Fibroblast of pulmonary artery (primary cell): ENCODE measurements at places on chromosomes 13 and 19.
A peak's percentile ranks its signal among the peaks of the same experiment; 100 is the strongest.

DNA sequence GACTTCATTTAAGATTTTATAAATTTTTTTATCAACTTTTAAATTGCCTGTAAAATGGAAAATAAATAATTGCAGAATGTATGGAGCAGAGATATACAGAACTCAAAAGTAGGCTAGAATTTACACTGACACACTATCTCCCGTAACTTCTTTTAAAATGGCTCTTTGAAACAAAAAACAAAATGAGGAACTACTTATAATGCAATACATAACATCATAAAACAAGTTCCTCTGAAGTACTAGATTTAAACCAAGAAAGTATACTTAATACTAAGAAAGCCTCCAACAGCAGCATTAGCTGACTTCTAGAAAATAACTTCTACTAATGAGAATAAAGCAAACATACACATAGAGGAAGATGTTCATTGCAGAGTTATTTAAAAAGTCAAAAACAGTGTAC lies 17.0 kb downstream of the RBM26 start:
- no peak for DNase-seq

GRCh38 chr19:32404933-32405430 lies 588 bp upstream of the DPY19L3 start:
- DNase-seq, result peak; percentile 41

- no peak for DNase-seq
Observed at GRCh38 chr19:13038306-13039210, 43.3 kb downstream of the NFIX start.

DNA sequence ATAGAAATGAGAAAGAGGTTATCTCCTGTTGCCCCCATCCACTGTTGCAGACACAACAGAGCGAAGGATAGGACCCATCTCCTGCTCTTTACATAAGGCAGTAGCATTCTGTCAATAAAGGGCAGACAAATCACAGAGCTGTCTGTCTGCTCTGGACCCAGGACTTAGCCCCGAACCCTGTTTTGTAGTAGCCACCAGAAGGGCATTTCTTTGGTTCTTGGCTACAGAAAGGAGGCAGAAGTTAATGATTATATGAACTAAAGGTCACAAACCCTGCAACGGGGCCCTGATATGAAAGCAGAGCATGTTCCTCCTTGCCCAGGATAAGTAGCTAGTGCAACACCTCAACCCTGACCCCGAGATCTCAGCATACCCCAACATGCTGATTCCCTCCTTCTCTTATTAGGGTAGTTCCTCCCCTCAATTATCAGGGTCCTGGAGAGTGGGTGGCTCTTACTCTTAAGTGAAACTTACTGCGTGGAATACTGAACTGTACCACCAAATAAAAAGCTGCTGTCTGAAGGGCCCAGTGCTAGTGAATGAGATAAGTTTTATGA lies 680.4 kb upstream of the SPRY2 start:
- DNase-seq, result no peak

- no peak for DNase-seq
Observed at GRCh38 chr19:54393381-54393780, 21.9 kb upstream of the TTYH1 start.

DNA sequence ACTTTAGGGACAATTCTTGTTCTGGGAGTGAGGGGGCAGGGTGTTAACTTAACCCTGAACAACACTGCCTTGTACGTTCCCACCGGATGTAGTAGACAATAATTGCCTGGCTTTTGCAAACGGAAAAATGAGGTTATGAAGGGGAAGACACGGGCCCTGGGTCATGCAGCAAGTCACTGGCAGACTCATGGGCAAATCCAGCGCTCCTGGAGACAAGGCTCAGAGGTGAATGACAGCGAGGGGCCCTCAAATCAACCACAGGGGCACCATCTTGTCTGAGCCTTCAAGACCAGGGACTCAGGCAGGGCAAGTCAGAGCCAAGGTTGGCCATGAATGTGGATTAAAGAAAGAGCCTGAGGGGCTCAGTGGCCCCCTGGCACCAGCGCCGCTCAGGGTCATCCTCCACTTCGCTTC lies 2.8 kb downstream of the RASA3 start:
- DNase-seq, result no peak

- DNase-seq, result peak; percentile 23
Observed at GRCh38 chr13:59746291-59746962, 417.3 kb downstream of the DIAPH3 start.

- DNase-seq, result no peak
Observed at GRCh38 chr13:111066544-111066943, 48.6 kb upstream of the ARHGEF7 start.

- no peak for DNase-seq
Observed at GRCh38 chr13:113408562-113408961, 44.6 kb upstream of the GRTP1 start.

GRCh38 chr13:39959497-39960144 lies 304.2 kb downstream of the COG6 start:
- no peak for DNase-seq

DNA sequence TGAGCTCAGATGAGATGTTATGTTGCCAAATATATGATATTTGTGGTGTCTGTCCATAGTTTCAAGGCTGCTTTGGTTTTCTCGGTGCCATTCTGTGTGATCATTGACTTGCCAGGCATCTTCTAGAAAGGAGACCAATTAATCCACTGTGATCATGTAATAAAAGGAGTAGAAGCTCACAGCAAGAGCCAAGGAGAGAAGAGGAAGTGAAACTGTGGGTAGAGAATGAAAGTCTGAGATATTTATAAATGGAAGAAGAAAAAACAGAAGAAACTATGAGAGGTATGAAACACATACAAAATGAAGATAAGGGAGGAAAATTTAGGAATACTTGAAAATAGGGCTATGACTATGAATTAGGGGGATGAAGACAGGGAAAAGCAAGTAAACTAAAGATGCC lies 11.1 kb upstream of the ZNF613 start:
- no peak for DNase-seq

DNA sequence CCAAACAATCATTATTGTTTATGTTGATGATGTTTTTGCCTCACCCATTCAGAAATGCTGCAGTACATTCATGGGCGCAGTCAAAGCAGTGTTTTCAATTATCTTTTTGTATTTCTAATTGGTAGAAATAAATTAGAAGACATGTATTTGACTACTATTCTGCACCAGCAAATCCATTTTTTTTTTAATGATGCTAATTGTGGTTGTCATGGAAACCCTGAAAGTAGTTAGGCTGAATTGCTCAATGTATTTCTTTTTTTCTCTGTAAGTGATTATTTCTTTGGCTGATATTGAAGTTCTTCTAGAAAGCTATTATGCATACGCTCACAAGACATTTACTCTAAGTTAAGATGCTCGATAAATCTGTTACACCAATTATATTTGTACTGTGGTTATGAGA lies 101.2 kb downstream of the RFC3 start:
- DNase-seq, result no peak

DNA sequence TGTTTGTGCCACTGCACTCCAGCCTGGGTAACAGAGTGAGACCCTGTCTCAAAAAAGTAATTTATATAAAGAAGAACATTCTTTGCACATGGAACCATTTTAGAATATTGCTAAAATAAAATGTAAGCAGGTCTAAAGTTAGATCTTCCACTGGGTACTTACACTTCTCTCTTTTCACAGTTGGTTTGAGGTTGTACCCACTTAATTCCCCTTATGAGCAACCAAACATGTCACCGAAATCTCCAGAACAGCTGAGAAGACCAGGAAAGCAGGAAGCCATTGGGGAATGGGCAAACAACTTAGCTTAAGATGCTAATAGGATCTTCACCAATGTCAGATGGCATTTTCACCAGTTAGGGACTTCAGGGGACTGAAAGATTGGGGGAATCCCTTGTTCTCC lies 18.8 kb downstream of the NLRP4 start:
- no peak for DNase-seq
